ENCODE measurements at places on chromosomes 6 and 20.

DNA sequence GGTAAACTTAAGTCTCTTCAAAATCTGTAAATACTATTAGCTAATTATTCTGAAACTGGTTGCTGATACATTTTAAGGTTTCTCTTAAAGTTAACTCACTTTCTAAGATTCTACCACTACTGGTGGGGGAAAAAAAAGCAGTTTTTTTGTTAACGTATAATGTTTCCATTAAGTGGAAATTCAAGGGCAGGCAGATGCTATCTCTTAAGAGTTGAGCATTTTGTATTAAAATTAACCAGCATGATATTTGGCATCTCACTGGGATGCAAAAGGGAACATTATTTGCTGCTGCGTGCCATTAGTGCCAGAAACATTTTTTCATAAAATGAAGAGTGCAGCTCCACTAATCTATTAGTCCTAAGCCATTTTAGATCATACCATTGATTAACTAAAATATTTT, 246.2 kb downstream of the PRKN start:
- no peak for DNase-seq

DNA sequence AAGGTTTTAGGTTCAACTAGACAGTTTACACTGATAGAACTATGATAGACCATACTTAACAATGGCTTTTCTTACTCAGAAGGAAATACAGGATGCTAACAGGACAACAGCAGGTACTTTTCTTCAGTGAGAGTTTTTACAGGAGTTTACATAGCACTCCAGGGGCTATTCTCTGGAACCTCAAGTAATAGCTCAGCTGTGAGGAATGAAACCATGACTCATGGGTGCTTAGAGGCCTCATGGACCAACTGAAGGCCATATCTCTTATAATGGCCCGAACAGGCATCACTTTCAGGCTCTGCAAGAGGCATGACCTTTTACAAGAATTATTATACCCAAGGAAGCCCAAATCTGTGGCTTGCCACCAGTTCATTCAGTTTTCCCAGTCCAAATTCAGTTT, 31.8 kb downstream of the TREML1 start:
- no peak for DNase-seq

GRCh38 chr20:8854571-8854970, 214.3 kb upstream of the PLCB4 start:
- peak; percentile 20 for DNase-seq

DNA sequence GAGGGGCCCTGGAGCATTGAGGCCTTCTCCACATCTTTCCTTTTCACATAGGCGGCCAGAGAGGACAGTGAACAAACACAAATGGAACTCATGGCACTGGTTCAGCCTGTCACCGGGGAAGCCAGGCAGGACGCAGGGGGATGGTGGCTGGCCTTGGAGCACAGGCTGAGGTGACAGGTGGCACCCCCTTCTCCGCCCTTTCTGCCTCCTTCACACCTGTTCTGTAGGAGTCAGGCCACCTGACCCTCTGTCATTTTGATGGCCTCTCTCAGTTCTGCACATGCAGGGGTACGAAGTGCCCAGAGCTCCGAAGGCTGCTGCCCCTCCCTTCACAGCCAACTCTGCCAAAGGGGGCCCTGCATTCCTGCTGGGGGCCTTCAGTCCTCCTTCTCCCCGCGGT, 60.8 kb downstream of the CD40 start:
- DNase-seq, result no peak

GRCh38 chr20:24382331-24382730, 87.1 kb upstream of the SYNDIG1 start:
- DNase-seq, result no peak

- no peak for DNase-seq
These were observed 21.6 kb upstream of the TULP4 start for GRCh38 chr6:158290659-158291058.

DNA sequence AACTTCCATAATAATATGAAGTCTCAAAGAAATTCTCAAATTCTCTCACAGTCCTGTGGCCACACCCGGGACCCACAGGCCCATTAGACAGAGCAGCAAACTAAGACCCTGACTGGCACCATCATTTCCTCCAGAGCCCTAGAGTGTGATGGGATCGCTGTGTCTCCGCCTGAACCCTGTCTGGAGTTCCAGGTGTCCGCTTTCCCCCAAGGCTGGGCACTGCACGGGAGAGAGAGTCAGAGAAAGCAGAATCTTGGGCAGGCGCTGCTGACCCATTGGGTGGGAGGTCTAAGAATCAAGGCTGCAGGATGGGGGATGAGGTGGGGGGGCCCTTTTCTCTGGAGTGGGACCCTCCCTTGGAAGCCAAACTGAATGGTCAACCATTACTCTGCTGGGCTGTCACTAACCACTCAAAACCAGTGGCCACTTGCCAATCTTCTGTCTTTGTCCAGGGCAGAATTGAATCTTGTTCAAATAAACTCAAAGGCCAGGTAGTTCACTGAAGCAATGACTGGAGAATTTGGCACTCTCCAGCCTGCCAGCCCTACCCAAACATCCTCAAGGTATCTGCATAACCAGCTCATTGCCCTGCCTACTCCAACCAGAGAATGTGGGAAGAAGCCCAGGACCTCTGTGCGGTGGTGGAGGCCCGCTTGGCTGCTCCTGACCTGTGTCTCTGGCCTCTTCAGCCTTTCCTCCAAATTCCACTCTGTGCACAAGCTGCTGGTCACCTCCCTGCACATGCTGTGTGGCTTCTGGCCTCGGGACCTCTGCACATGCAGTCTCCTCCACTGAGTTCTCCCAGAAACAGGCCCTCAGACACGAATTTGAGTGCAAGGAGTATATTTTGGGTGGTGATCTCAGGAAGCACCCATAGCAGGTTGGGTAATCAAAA, 141.1 kb downstream of the CEBPB start:
- no peak for DNase-seq

DNA sequence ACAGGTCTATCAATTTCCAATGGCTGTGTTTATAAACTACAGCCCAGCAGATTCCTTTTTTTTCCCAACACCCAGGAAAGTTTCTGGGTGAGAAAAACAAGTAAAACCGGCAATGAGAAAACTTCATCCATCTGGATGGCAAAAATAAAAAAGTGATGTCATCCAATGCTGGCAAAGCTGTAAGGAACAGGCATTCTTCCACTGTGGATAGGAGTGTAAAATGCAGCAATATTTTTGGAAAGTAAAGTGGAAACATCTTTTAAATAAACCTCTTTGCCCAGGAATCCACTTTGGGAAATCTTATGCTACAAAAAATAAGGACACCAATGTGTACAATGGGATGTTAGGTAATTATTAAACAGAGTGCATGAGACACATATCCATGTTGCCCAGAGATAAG, 102.1 kb upstream of the NT5E start:
- DNase-seq, result no peak

DNA sequence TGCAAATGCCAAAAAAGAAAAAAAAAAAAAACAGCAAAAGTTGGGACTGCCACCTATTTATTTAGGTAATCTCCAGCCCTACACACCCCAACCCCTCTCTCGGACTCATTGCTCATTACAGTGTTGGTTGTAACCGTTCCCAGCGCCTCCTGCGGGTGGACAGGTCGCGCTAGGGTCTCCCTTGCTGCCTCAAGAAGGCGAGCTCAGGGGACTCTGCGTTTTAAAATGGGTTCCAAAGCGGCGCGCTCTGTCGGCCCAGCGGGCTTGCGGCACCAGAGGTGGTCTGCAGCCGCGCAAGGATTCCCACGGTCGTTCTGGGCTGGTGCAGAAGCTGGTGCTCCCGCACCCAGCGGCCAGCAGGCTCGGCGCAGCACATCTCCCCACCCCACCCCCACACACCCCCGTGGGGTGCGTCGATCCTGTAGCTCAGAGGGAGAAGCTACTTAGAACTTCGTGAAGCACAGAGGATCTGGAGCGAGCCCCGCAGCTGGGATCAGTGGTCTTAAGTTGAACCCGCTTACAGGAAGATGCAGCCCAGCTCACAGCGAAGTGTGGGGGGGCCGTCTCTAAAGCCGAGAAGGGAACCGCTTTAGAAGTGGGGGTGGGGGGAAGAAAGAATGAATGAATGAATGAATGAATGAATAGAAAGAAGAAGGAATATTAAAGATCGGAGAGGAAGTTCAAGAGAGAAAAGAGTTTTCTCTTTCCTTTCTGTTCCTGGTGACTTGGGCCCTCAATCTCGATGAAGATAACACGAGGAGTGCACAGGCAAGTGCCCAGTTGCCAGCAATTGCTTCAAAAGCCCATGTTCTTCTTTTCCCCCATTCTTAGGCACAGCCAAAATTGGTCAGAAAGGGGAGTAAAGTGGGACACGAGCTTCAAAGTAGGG, 780 bp downstream of the TFAP2A start:
- no peak for DNase-seq

DNA sequence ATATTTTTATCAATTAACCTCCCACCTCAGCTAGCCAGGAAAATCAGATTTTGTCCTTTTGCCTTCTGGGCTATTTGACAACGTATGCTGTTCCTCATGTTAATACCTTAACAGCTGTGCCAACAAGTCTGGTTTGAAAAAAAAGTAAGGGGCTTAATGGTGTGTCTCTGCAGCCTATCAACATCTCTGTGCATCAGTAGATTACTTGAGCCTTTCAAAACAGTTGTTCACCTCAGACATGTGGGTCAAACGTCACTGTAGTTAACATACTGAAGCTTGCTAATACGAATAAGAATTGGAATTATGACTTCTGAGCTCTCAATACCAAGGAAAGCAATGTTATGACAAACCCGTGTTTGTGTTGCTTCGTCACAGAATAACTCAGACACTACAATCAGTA, 23.0 kb downstream of the CEP57L1 start:
- DNase-seq, result no peak

GRCh38 chr6:47811443-47811842, 29.6 kb downstream of the OPN5 start:
- no peak for DNase-seq

GRCh38 chr6:134414793-134415192, 96.9 kb upstream of the SGK1 start:
- no peak for DNase-seq

GRCh38 chr6:55512904-55513303, 66.1 kb downstream of the HMGCLL1 start:
- no peak for DNase-seq

DNA sequence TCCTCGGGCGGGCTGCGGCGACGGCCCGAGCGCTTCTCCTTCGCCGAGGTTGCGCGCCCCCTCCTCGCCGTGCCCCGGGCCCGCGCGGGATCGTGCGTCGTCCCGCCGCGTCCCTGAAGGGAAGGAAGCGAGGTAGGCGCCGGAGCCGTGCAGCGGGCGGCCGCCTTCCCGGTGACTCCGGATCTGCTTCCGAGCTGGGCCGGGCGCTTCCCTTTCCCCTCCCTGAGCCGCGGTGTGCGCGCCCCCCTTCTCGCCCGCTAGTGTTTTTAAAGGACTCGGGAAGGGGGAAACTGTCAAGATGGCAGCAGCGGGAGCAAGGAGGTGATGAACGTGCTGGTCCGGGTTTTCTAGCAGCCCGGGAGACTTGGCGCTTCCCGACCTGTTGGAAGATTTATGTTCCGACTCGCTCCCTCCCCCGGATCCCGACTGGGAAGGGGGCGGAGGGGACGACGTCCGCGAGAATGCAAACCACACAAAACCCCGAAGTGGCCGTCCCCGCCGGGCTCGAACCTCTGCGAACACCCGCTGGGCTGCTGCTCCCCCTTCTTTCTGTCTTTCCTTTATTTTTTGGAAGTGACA, 744 bp upstream of the FOXO3 start:
- peak; percentile 42 for DNase-seq

DNA sequence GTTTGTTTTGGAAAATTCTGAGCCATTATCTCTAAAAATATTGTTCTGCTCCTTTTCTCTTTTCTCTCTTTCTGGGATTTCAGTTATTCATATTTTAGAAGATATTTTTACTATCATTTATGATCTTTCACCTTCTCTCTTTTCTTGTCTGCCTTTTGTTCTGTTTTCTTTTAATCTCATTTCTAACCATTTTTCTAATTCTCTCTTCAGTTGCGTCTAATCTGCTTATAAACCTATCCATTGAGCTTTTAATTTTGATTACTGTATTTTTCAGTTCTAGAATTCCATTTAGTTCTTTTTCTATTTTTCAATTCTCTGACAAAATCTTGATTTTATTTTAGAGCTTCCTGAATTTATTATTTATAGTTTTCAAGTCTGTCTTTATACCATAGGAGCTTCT, 42.2 kb upstream of the COL10A1 start:
- no peak for DNase-seq

- no peak for DNase-seq
These were observed 511.3 kb downstream of the PHF3 start for GRCh38 chr6:64146876-64147275.

DNA sequence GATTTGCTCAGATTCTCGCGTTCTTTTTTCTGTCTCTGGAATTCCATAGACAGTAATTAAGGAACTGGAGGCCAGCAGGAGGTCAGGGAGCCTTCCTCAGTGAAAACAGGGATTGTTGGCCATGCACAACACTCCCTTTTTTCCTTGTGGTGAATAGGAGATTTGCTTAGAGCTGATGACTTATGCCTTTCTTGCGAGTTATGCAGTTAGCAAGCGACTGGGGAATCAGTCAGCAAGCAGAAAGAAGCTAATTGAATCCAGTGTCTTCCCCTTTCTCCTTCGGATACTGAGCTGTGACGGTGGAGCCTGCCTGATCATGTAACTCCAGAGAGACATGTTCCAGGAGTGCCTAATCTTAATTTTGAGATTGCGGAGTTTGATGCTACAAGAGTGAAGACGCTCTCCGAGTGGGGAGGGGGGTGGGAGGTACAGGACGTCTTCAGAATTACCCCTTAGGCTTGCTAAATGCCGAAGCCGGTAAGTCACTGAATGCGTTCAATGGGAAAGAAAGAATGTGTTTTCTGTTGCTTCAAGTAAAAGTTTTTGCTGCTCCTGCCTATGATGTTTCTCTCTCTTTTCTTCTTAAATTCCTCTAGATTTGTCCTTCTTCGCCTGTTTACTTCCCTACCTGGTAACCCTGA, 165.9 kb downstream of the SASH1 start:
- peak; percentile 31 for DNase-seq

DNA sequence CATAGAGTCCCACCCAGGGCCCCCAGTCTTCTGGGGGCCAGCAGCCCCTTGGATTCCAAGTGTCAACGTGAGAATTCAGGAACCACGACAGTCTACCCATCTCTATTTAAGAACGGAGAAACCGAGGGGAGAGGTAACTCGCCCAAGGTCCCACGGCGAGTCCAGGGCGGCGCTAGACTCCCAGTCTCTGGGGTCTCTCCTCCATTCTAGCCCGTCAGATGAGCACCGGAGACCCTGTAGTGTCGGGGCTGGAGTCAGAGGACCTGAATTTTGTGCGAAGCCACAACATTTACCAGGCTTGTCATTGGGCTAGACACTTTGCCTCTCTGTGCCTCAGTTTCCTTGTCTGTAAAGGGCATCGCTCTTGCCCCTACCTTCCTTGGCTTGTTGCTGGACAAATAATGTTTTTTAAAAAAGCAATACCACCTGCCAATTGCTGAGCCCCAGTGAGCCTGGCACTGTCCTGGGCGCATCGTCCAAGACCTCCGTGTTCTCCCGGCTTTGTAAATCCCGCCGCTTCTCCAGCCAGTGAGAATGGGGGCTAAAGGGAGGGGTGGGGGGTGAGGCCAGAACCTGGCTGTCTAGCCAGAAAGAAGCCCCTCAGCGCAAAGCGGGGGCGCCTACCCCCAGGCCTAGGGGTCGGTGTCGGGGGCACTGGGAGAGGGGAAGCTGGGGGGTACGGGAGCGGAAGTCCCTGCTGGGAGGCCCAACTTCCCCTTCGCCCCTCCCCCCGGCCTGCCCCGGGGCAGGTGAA, 91.7 kb downstream of the NCR2 start:
- DNase-seq, result no peak

GRCh38 chr20:58264271-58264670, 35.8 kb upstream of the ANKRD60 start:
- DNase-seq, result no peak
